Tibial nerve (tissue), 4 donors: ENCODE measurements at places on chromosomes 3 and 15. TPM values are rescaled to one million over a fixed set of nuclear protein-coding genes. Genes with fewer than 3 reads are reported as not detected.

Gene RTP4
- 1.0 TPM for total RNA-seq

Gene PRRT3
- 2.2 TPM for total RNA-seq

Gene RBPMS2
- 5.4 TPM for total RNA-seq

Gene RARRES1
- 1,032 TPM for total RNA-seq

GRCh38 chr15:67840749-67841512, 1.1 kb upstream of the RNU6-1 start:
- no peak for DNase-seq
